ENCODE measurements at places on chromosomes 5 and 9. TPM values are rescaled to one million over a fixed set of nuclear protein-coding genes. Genes with fewer than 3 reads are reported as not detected.

GRCh38 chr5:108054349-108054748 lies 327.5 kb downstream of the FBXL17 start:
- no peak for DNase-seq
- H3K27me3 ChIP-seq: no peaks in the 10 kb centered on the region
- no peak overlapping the region for H3K4me3 ChIP-seq
- no peaks in the 10 kb centered on the region for H3K4me1 ChIP-seq
- H3K36me3 ChIP-seq: no peaks in the 10 kb centered on the region

DNA sequence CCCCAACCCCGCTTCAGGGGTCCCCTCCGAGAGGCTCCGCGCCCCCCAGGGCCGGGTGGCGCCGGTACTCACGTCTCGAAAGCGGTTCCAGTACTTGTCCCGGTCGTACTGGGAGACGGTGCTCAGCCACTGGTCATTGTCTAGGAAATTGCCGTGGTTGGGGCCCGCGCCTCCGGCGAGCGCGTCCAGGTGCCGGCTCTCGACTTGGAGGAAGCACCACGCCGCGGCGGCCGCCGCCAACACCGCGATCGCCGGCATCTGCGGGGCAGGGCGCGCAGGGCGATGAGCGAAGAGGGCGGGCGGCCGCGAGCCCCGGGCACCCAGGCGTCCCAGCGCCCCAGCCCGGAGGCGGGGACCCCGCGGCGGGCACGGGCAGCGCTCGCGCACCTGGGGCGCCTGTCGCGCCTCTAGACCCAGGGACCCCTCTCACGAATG lies 808 bp downstream of the SPOCK1 start:
- H3K27ac ChIP-seq: no peak overlapping the region
- no peaks in the 10 kb centered on the region for H3K36me3 ChIP-seq
- no peak for DNase-seq
- peak overlapping the region; percentile 24 for H3K4me3 ChIP-seq
- H3K4me1 ChIP-seq: no peaks in the 10 kb centered on the region
- H3K27me3 ChIP-seq: peaks cover 31% of the 10 kb centered on the region

DNA sequence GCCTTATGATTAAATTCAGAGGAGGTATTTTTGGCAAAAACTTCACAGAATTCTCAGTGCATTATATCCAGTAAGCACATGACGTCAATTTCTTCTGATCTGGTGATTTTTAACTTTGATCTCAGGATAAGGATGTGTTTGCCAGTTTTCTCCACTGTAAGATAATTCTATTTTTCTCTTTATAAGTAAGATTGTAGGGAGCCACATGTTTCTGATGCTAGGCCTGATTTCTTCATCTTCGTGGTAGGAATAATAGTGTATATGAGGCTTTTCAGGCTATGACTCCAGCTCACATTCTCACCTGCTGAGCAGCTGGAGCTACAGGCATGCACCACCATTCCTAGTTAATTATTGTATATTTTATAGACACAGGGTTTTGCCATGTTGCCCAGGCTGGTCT lies 32.1 kb upstream of the LMNB1 start:
- no peak overlapping the region for H3K4me3 ChIP-seq
- no peak overlapping the region for H3K27ac ChIP-seq
- no peak for DNase-seq
- H3K36me3 ChIP-seq: no peaks in the 10 kb centered on the region
- H3K27me3 ChIP-seq: no peaks in the 10 kb centered on the region

GRCh38 chr5:119270121-119270565 lies 85.7 kb upstream of the TNFAIP8 start:
- no peaks in the 10 kb centered on the region for H3K27me3 ChIP-seq
- no peaks in the 10 kb centered on the region for H3K36me3 ChIP-seq
- DNase-seq: no peak
- peaks cover 36% of the 10 kb centered on the region for H3K4me1 ChIP-seq
- H3K27ac ChIP-seq: no peak overlapping the region

DNA sequence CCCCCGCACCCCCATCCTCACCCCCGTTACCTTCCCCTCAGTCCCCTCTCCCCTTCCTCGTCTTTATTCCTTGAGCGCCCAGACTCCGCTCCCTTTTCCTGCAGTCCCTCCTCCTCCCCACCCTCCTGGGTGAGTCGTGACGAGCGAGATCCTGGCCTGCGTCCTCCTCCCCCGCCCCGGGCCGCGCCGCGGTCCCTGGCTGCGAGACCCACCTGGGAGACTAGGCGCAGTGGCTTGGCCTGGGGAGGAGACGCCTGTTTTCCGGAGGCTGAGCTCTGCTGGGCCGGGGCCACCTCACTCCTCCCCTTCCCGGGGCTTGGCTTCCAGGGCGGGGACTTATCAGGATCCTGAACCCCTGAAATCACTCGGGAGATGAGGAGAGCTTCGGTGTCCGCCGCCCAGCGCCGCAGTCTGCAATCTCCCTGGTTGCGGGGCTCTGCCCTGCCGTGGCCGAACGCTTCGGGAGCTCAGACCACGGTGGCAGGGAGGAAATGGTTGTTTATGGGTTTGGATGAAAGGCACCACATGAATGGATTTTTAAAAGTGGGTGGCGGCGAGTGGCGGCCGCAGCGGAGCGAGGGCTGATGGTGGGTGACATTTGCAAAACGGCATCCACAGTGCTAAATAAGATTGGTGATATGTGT lies 984 bp downstream of the STXBP1 start:
- H3K4me3 ChIP-seq: peak overlapping the region; percentile 34
- H3K27ac ChIP-seq: no peak overlapping the region
- H3K4me1 ChIP-seq: peaks cover 33% of the 10 kb centered on the region
- H3K36me3 ChIP-seq: no peaks in the 10 kb centered on the region
- DNase-seq: no peak
- H3K27me3 ChIP-seq: peaks cover 65% of the 10 kb centered on the region

DNA sequence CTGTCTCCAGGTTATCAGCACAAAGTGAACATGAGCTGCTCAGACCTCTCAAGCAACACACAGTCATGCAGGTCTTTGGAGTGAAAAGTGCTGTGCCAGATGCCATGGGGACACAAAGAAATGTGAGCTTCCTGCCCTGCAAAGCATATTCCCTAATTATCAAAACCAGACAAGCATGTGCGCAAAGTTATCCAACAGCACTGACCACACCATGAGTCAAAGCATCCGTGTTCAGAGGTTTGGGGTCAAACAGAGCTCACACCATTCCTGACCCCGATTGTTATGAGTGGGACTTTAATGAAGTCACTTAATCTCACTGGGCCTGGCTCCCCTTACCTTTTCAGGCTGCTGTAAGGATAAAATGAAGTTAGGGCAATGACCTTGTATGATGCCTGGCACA lies 138.5 kb downstream of the SLIT3 start:
- no peaks in the 10 kb centered on the region for H3K36me3 ChIP-seq
- peaks cover 6% of the 10 kb centered on the region for H3K4me1 ChIP-seq
- H3K27me3 ChIP-seq: no peaks in the 10 kb centered on the region
- no peak for DNase-seq

DNA sequence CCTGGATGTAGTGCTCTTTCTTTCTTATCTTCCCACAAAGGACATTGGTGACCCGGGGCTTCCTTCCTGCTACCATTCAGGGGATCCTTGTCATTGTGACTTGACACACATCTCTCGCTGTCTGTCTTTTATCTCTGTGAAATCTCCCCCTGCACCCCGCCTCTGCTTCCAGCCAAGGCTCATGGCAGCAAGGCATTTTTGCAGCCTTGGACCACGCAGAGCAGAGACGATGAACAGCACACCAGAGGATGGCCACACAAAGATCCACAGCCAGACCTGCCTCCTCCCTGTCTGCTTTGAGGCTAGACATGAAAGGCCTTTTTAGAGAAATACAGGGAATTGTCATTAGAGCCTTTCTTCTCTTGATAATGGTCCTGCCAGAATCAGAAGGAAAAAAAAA lies 549.1 kb downstream of the CDK5RAP2 start:
- H3K36me3 ChIP-seq: no peaks in the 10 kb centered on the region
- no peak overlapping the region for H3K27ac ChIP-seq
- no peak for DNase-seq
- H3K4me3 ChIP-seq: no peak overlapping the region
- no peaks in the 10 kb centered on the region for H3K27me3 ChIP-seq
- H3K4me1 ChIP-seq: no peaks in the 10 kb centered on the region

GRCh38 chr5:87997662-87998061 lies 271.0 kb downstream of the TMEM161B start:
- H3K27me3 ChIP-seq: no peaks in the 10 kb centered on the region
- H3K4me3 ChIP-seq: no peak overlapping the region
- no peak overlapping the region for H3K27ac ChIP-seq
- DNase-seq: no peak

- no peaks in the 10 kb centered on the region for H3K27me3 ChIP-seq
- H3K4me1 ChIP-seq: no peaks in the 10 kb centered on the region
- no peaks in the 10 kb centered on the region for H3K36me3 ChIP-seq
These were observed 722.8 kb upstream of the GRAMD2B start for GRCh38 chr5:125700380-125700861.

- H3K4me3 ChIP-seq: no peak overlapping the region
- DNase-seq: peak; percentile 4
- H3K27me3 ChIP-seq: no peaks in the 10 kb centered on the region
- no peaks in the 10 kb centered on the region for H3K4me1 ChIP-seq
- H3K36me3 ChIP-seq: peaks cover 44% of the 10 kb centered on the region
These were observed 28.2 kb downstream of the MTRR start for GRCh38 chr5:7897014-7897600.

- H3K4me3 ChIP-seq: peak overlapping the region; percentile 75
- H3K36me3 ChIP-seq: no peaks in the 10 kb centered on the region
- peaks cover 9% of the 10 kb centered on the region for H3K4me1 ChIP-seq
- DNase-seq: no peak
- H3K27ac ChIP-seq: peak overlapping the region; percentile 94
- H3K27me3 ChIP-seq: no peaks in the 10 kb centered on the region
These were observed 1.1 kb upstream of the SSBP2 start for GRCh38 chr5:81751836-81752643.

DNA sequence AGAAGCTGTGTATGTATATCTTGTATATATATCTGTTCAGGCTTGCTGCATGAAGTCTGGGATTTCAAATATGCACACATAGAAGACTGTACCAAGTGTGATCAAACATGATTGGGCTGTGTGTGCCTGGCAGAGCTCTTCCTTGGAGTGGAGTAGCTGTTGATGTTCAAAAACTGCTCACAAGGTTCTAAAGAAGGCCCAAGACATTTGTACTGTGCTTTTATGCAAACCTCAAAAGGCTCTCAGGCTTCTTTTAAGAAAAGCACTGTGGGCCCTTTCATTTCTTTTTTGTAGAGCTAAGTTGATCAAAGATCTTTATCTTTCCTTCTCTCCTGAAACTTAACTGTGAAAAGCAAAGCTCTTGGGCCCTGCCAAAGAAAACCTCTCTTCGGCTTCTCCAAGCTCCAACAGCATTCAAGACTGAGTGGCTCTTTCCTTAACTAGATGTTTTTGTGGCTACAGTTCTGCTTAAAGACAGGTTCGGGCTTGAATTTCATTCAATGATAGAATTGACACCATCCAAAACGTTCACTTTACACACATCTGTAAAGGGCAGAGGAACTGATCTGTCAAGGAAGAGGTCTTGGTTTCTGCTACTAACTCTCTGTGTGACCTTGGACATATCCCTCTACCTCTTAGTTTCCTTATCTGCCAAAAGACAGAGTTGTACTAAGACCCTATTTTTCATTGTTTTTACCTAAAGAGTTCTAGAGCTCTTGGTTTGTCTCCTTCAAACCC lies 105.8 kb upstream of the IL6ST start:
- peaks cover 21% of the 10 kb centered on the region for H3K4me1 ChIP-seq
- no peaks in the 10 kb centered on the region for H3K27me3 ChIP-seq
- H3K36me3 ChIP-seq: no peaks in the 10 kb centered on the region
- H3K27ac ChIP-seq: peak overlapping the region; percentile 72
- DNase-seq: no peak

DNA sequence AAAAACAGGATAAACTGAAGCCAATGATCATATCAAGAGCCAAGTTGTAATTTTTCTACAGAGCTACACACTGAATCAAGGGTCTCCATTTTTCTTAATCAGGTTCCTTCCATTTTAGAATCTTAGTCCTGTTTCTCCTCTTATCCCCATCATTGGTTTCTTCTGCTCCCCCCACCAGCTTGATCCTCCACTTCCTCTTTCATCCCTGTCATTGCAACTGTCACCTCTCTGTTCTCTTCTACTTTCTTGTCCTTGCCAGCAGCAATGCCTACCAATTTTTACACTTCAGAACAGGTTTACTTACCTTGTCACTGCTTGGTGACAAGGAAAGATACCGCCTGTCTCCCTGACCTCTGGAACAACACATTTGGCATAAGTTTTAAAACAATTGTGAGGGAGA lies 97.3 kb downstream of the CFAP90 start:
- H3K27ac ChIP-seq: no peak overlapping the region
- no peak for DNase-seq
- no peak overlapping the region for H3K4me3 ChIP-seq
- no peaks in the 10 kb centered on the region for H3K27me3 ChIP-seq
- H3K4me1 ChIP-seq: no peaks in the 10 kb centered on the region

- no peaks in the 10 kb centered on the region for H3K27me3 ChIP-seq
- no peaks in the 10 kb centered on the region for H3K4me1 ChIP-seq
- H3K36me3 ChIP-seq: no peaks in the 10 kb centered on the region
- H3K27ac ChIP-seq: no peak overlapping the region
- DNase-seq: no peak
These were observed 120.5 kb upstream of the NEK6 start for GRCh38 chr9:124137009-124137943.

DNA sequence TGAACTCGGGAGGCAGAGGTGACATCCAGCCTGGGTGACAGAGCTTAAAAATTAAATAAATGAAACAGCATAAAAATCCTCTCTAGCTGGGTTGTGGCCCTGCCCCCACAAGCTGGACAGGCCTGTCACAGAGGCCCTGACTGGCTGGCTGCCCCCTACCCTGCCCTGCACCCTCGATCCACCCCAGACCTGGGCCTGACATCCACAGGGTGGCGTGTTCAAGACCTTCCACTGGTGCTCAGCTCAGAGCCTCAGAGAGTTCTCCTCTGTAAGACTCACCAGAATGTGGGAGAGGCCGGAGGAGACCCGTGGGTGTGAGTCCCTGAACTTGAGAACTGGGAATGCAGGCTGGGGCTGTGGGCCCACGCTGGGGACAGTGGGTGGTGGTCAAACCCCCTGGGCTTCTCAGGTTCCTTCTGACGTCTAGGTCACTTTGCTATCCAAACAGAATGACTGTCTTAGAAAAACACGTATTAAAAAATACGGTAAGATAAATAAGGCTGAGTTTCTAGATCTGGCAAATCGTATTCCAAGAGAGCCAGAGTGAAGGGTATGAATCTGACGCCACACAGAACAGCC lies 9.7 kb upstream of the WDR38 start:
- H3K36me3 ChIP-seq: no peaks in the 10 kb centered on the region
- no peaks in the 10 kb centered on the region for H3K4me1 ChIP-seq
- no peak overlapping the region for H3K4me3 ChIP-seq
- no peak for DNase-seq
- peaks cover 1% of the 10 kb centered on the region for H3K27me3 ChIP-seq

- no peak overlapping the region for H3K4me3 ChIP-seq
- H3K27me3 ChIP-seq: no peaks in the 10 kb centered on the region
- H3K36me3 ChIP-seq: no peaks in the 10 kb centered on the region
- DNase-seq: no peak
- no peak overlapping the region for H3K27ac ChIP-seq
- H3K4me1 ChIP-seq: no peaks in the 10 kb centered on the region
These were observed 23.7 kb upstream of the MINAR2 start for GRCh38 chr5:129724222-129724621.

GRCh38 chr5:95669540-95669939 lies 13.3 kb downstream of the SPATA9 start:
- H3K27me3 ChIP-seq: no peaks in the 10 kb centered on the region
- H3K36me3 ChIP-seq: no peaks in the 10 kb centered on the region
- DNase-seq: peak; percentile 19
- H3K4me3 ChIP-seq: no peak overlapping the region

Gene ECSCR
- 12.2 TPM for polyA plus RNA-seq

Gene LCN1
- 1.2 TPM for polyA plus RNA-seq

Gene VCAN
- polyA plus RNA-seq: 7.0 TPM

Gene GADD45G
- 21.0 TPM for polyA plus RNA-seq

Gene FAM169A
- polyA plus RNA-seq: 5.3 TPM
